Stimulated activated CD4-positive, alpha-beta T cell treated with anti-CD3 and anti-CD28 coated beads, Interleukin-2, amount 100 ng/mL, for 4 hours (primary cell): ENCODE measurements at places on chromosomes 2 and 18.

- DNase-seq = no peak
These were observed 36.2 kb upstream of the CNGA3 start for GRCh38 chr2:98310010-98310409.

GRCh38 chr2:33522576-33522975 lies 46.1 kb downstream of the RASGRP3 start:
- DNase-seq = no peak

DNA sequence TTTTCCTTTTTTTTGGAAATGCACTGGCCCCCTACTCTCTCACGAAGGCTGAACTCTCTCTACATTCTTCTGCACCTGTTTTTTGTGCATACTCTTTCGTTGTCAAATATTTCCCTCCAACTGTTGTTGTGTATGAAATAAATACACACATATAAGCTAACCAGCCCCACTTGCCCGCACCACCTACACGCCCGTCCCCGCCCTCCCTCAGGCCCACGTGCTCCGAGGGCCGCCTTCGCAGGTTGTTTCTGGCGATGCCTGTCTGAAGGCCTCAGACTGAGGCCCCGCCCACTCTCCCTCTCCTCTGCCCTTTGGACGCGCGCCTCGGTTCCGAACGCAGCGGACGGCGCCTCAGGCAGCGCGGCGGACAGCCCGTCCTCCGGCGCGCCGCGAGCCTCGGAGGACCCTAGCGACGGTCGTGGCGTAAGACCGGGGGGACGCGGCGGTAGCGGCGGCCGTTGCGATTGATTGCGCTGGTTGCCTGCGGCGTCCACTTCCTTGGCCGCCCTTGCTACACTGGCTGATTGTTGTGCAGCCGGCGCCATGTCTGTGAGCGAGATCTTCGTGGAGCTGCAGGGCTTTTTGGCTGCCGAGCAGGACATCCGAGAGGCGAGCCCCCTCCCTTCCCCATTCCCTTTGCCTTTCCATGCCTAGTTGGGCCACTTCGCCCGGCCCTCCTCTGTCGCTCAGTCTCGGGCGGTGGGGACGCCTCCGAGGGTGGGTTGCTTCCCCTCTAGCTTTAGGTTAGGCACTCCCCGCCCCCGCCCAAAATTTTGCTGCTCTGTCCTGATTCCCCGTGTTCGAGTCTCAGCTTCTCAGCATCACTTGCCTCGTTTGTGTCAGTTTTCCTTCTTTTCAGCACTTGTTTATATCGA lies at the start of gene TSN:
TSN (plus strand) TSS at position 415 of the 875 bp plus-strand sequence; CDS start at position 544, 129 bp downstream.
- DNase-seq = peak; percentile 97

GRCh38 chr2:98172951-98173350 lies 86.0 kb downstream of the VWA3B start:
- no peak for DNase-seq

- DNase-seq = no peak
These were observed 21.4 kb upstream of the FAM228A start for GRCh38 chr2:24153478-24153877.

DNA sequence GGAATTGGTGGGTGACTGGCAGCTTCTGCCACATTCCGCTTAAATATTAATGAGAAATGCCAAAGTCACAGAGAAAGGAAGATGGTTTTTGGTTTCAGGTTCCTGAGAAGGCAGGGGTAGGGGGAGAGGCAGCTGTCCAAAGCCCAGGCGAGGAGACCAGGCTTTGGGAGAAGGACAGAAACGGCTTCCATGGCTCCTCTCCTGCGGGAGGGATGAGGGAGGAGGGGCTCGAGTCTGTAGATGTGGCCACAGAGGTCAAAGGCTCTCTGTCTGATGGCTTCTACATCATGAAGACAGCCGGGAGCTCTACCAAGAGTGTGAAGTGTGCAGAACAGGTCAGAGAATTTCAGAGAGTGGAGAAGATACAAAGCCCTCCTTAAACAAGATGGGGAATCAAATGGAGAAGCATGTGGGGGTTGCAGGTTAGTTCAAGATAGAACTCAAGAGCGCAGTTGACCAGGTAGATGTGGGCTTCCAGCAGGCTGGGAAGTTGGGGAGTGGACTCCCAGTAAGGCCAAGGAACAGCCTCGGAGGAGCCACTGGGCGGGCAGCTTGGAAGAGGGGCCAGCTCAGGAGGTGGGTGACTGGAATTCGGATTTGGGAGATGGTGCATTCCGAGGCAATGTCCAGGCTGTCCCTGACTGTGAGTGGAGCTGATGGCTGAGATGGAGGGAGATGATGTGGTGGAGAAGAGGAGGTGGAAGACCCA lies 23.8 kb upstream of the HPCAL1 start:
- no peak for DNase-seq

- peak; percentile 24 for DNase-seq
These were observed 28.0 kb upstream of the SCYGR1 start for GRCh38 chr2:227415538-227416424.

- DNase-seq = no peak
These were observed 68.1 kb downstream of the OLA1 start for GRCh38 chr2:174180165-174180724.

- no peak for DNase-seq
These were observed 15.0 kb upstream of the KIF5C start for GRCh38 chr2:148860037-148860436.

- DNase-seq = no peak
These were observed 220.4 kb upstream of the PKDCC start for GRCh38 chr2:41827354-41827971.

- no peak for DNase-seq
These were observed 65.4 kb downstream of the DTNA start for GRCh38 chr18:34775461-34775860.

GRCh38 chr2:66576561-66577320 lies 141.8 kb downstream of the MEIS1 start:
- no peak for DNase-seq

DNA sequence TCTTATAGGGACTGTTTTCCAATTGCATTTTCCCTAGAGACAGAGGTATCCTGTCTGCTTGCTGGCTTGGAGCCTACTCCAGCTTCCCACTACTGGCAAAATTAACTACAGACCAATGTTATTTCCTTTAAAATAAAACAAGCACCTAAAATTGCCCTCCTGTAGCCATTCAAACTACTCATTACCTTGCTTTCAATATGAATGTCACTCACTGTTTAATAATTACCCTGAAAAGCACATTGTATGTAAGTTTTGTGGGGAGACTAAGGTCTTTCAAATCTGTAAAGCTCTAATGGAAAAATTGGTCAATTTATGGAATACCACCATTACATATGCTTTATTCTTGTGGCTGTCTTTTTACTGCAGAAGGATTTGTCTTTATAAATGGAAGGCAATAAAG lies 87.3 kb downstream of the DOCK10 start:
- no peak for DNase-seq

- DNase-seq = no peak
These were observed 488.9 kb downstream of the PLCL1 start for GRCh38 chr2:198293281-198293680.

- no peak for DNase-seq
These were observed 129.9 kb downstream of the BCL11A start for GRCh38 chr2:60423505-60423904.

DNA sequence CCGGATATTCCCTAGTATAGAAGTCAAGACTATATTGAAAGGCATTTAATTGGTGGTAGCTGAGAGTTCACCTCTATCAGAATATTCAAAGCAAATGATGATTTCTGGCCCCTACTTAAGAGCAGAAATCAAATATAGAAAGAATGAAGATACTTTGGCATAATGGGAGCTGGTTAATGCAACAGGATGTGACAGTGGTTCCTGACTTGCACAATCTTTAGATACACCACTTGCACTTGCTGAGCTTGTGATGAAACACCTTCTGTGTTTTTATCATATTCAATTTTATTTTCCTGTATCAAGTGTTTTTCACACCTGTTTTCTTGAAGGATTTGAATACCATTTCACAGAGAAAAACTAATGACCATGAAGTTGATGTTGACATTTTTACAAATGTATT lies 124.1 kb upstream of the CDH19 start:
- DNase-seq = no peak

DNA sequence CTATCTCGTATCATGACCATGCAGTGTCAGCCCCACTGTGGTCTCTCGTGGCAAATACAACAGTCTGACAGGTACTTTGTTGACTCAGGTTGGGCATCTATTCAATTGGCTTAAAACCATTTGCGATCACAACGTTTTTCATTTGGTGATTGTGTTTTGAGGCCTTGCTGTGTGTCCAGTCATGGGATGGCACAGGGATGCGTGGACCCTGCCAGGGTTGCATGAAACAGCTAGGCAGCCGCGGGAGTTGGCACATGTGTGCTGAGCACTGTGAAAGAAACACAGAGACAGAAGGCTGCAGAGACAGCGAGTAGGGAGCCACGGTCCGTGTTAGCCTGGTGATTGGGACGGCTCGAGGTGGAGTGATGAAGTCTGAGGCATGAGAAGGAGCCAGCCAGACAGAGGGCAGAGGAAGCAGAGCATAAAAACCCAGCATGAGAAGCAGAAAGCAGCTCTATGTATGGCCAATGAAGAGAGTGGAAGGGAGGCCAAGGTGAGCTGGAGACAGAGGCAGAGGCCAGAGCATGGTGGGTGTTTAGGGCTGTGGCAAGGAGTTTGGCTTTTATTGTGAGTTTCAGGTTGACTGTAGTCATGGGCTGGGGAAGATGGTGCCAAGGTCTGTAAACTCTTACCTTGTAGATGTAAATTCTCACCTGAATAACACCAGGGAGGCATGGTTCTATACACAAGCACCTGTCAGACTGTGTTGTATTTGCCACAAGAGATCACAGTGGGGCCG lies 31.8 kb upstream of the IL1R1 start:
- no peak for DNase-seq

- no peak for DNase-seq
These were observed 137.2 kb upstream of the TTC39C start for GRCh38 chr18:23877371-23877770.

GRCh38 chr2:55901322-55901721 lies 22.3 kb downstream of the EFEMP1 start:
- no peak for DNase-seq

DNA sequence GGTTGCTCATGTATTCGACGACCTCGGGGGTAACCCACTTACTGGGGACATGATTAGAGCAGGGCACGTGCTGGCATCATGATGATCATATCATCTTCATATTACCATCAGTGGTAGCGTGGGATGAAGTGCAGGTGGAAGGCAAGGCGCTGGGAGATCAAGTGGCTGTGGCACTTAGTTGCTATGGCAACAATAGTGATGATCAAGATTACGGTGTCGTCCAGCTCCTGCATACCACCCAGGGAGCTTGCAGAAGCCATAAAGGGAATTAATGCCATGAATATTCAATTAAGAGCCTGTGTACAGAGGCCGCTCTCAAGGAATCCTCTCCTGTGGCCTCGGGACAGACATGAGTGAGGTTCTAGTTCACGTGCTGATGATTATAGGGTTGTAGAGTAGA lies 237.2 kb upstream of the COPS8 start:
- DNase-seq = no peak

- no peak for DNase-seq
These were observed 22.9 kb downstream of the MLPH start for GRCh38 chr2:237509905-237510304.

DNA sequence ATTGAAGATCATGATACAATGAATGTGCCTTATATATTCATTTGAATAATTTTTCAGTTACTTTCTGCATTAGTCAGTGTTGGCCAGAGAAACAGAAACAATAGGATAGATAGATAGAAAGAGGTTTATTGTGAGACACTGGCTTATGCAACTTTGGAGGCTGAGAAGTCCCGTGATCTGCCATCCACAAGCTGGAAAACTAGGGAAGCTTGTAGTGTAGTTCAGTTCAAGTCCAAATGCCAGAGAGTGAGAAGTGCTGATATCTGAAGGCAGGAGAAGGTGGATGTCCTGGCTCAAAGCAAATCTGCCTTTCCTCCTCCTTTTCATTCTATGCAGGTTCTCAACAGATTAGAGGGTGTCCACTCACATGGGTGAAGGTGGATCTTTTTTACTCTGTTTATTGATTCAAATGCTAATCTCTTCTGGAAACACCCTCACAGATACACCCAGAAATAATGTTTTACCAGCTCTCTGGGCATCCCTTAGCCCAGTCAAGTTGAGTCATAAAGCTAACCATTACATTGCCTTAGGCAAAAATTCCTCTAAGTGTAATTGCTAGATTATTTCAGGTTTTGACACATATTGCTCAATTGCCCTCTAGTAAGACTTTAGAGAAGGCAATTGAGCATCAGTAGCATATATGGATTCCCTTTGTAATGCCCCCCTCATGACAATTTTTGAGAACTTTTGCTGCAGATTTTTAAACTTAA lies 341.4 kb downstream of the LPIN1 start:
- DNase-seq = no peak

GRCh38 chr2:44119878-44120277 lies 48.8 kb upstream of the PPM1B start:
- no peak for DNase-seq

DNA sequence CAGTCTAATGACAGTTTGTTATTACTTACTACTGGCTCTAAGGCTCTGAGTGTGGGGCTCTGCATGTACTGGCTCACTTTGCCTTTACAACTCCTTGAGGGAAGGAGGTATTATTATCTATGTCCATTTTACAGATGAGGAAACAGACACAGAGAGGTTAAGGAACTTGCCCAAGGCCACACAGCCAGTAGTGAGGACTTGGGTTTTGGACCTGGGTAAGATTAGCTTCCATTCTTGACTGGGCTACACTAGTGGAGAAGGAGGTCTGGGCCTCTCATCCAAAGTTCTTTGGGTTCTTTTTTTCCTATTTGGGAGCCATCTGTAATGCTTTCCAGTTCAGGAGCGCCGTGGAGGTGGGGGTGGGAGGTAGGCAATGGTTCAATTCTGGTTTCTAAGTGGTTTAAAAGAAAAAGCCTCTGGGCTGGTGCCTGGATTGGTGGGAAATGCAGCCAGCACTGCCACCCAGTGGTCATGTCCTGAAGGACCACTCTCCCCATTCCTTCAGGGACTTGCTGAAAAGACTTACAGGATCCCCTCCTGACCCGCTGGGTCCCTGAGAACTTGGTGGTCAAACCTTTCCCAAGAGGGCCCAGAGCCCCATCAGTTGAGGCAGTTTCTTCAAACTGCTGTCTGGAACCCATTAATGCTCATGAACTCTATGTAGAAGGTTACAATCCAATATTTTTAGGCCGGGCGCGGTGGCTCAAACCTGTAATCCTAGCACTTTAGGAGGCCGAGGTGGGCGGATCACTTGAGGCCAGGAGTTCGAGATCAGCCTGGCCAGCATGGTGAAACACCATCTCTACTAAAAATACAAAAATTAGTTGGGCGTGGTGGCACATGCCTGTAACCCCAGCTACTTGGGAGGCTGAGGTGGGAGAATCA lies 38.6 kb upstream of the NOTO start:
- peak; percentile 46 for DNase-seq

- no peak for DNase-seq
These were observed 15.2 kb downstream of the SRBD1 start for GRCh38 chr2:45595721-45596435.

DNA sequence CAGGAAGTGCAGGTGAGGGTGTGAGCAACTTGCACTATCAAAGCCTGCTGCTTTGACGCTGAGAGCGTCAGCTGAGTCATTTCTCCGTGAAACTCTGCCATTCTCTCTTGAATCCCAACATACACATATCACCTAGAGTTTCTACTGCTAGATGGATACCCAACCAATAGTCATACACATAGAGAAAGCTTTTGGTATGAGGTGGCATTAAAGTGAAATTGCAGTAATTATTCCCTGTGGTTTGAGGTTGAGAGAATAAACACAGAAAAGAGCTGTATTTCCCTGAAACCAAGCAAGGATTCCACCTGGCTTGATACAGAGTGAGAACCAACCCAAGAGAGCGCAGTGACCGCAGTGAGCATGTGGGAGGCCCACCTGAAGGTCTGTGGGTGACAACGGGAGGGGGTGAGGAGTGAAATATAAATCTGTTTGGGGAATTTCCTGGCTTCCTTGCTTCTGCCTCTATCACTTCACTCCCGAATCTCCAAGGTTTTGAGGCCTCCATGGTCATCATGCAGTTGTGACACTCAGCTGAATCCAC lies 28.8 kb upstream of the TMEM18 start:
- DNase-seq = no peak

- no peak for DNase-seq
These were observed 122.6 kb downstream of the WDPCP start for GRCh38 chr2:63465633-63466032.
